Thymus (tissue), 14 donors: ENCODE measurements at places on chromosomes 4 and X. TPM values are rescaled to one million over a fixed set of nuclear protein-coding genes. Genes with fewer than 3 reads are reported as not detected.

Gene HSFX4
- total RNA-seq, result 0.28 TPM

Gene HSFX3
- total RNA-seq, result 0.28 TPM

Gene ARHGEF38
- total RNA-seq, result 0.24 TPM

Gene SLC10A4
- 0.14 TPM for total RNA-seq

Gene MAP7D3
- 9.2 TPM for total RNA-seq

Gene TCEAL6
- total RNA-seq, result not detected

Gene LRIT3
- 0.09 TPM for total RNA-seq

Gene UGT2A1
- 0.09 TPM for total RNA-seq

Gene GLOD5
- not detected for total RNA-seq

Gene PPP2R2C
- total RNA-seq, result 5.4 TPM

Gene DIAPH2
- 13.1 TPM for total RNA-seq

Gene NLGN4X
- 20.0 TPM for total RNA-seq

Gene USP51
- 2.5 TPM for total RNA-seq

Gene SH2D1A
- total RNA-seq, result 218 TPM
